ENCODE measurements at places on chromosomes 16 and 17. TPM values are rescaled to one million over a fixed set of nuclear protein-coding genes. Genes with fewer than 3 reads are reported as not detected.

- DNase-seq: no peak
These were observed 42.9 kb upstream of the IL21R start for GRCh38 chr16:27359051-27359450.

The PTX4 gene
- not detected for total RNA-seq

DNA sequence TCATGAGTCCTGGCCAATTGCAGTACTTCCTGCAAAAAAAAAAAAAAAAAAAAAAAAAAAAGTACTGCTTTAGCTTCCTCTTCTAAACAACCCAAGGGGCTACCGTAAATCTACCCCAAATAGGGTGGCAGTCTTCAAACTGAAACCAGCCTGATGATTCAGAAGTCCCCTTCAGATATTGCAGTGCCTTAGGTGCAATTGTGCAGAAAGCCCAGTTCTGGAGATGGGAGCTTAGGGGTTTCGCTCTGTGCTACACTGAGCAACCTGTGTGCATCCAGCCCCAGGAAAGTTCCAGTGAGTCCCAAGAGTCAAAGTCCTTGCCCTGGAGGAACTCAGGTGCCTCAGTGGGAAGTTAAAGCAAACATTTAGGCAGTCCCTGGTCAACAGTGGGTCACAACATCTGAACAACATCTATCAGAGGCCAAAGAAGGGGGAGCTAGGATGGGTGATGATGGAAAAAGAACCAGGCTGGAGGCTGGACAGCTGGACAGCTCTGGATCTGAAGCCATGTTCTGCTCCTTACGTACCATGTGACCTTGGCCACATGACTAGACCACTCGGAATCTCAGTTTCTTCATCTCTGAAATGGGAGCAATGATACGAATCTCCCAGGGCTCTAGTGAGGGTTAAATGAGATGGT is 6.7 kb upstream of the CIITA start:
- DNase-seq: peak; percentile 68

GRCh38 chr16:51876934-51877333 is 670.0 kb downstream of the TOX3 start:
- no peak for DNase-seq

Data from activated CD4-positive, alpha-beta T cell treated with anti-CD3 and anti-CD28 coated beads, Interleukin-2, amount 10 ng/mL, durations not matched to agents 24 days and 14 days (primary cell).